ENCODE measurements at places on chromosomes 1 and 21.

DNA sequence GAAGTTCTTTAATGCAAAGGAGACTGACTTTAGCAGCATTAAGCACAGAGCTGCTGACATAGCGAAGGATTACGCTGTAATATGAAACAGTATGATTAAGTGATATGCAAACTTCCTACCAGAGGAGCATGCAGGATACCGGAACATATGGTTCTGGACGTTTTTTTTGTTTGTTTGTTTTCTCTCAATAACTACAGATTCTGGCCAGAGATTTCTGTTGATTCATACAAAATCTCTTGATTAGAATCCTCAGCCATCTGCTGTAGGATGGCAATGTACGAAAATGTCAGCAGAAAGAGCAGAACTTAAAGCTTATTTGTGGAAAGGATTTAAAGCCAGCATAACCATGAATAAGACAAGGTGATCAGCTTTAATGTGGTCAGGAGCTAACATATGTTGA, 970.7 kb downstream of the KCNT2 start:
- no peak for DNase-seq

DNA sequence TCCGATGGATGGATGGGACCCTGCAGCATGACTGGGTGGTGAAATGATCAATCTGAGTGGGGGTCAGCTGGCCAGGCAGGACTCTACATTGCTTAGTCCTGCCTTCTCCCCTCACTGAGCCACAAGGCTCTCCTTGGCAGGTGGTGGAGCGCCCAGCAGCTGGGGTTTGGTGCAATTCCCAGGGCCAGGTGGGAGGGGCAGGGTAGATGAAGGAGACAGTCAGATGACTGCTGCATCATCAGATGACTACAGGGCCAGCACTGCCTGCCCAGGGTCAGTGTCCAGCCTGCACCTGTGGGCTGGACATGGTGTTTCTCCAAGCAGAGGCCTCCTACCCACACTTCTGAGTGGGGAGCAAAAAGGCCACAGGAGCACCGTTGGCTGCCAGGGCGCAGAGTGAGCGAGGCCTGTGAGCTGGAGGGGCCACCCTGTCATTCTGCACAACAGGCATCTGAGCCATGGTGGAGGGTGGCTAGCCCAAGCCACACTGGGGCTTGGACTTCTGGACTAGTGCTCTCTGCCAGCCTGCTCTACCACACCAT, 103.9 kb upstream of the EDN2 start:
- no peak for DNase-seq

DNA sequence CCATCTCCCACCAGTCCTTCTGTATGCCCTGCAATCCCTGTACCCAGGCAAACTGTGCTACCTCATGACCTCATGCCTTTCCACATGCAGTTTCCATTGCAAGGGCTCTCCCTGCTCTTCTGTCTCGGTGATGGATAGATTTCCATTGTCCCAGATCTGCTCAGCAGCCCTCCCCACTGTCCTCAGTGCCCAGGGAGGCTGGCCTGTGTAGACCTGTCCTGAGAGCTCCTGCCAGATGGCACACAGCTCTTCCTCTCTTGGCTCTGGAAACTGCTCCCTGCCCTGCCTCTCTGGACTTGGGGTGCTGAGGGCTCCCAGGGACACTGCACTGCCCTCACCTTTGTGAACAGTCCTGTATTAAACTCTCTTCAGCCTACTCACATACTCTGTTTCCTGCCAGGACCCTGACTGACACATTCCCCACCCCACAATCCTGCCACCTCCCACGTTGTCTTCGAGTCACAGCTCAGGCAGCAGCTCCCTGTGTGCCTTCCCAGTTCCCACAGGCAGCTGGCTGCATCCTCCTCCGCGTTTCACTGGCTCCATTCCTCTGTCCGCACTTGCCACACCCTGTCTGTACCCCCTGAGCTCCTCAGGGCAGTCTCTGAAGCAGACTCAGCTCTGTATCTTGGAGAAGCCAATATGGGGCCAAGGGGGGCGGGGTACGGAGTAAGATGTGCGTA, 57.0 kb downstream of the SPATA46 start:
- DNase-seq = no peak

- no peak for DNase-seq
Measured at GRCh38 chr21:35303085-35303484, 254.0 kb upstream of the RUNX1 start.

GRCh38 chr1:227318016-227318852, at the start of gene CDC42BPA:
Gene CDC42BPA, minus strand, starts transcription at chr1:227318492. Its CDS starts 1,310 bp downstream, at chr1:227317182.
- DNase-seq = peak; percentile 95

- DNase-seq = no peak
Measured at GRCh38 chr1:225258811-225259210, 169.0 kb downstream of the LBR start.

DNA sequence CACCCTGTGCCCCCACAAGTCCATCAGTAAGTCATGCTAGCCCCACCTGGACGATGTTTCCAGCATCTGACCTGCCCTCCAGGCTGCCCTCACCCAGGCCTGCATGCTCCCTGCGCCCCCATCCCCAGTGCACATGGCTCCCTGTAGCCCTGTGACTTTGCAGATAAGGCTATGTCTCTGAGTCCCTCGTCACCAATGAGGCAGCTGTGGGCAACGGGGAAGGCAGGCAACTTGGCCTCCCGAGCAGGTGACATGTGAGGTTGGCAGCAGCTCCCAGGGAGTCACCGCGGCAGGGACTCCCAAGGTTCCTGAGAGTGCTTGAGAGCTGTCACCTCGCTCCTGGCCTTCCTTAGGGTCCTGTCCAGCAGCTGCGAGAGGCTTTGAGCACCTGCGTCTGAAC, 32.4 kb upstream of the AGPAT3 start:
- peak; percentile 70 for DNase-seq

GRCh38 chr1:8239039-8239305, 78.9 kb upstream of the SLC45A1 start:
- no peak for DNase-seq

- no peak for DNase-seq
Measured at GRCh38 chr1:227174164-227174563, 144.1 kb downstream of the CDC42BPA start.

- DNase-seq = no peak
Measured at GRCh38 chr1:163258181-163258580, 55.5 kb upstream of the RGS5 start.

DNA sequence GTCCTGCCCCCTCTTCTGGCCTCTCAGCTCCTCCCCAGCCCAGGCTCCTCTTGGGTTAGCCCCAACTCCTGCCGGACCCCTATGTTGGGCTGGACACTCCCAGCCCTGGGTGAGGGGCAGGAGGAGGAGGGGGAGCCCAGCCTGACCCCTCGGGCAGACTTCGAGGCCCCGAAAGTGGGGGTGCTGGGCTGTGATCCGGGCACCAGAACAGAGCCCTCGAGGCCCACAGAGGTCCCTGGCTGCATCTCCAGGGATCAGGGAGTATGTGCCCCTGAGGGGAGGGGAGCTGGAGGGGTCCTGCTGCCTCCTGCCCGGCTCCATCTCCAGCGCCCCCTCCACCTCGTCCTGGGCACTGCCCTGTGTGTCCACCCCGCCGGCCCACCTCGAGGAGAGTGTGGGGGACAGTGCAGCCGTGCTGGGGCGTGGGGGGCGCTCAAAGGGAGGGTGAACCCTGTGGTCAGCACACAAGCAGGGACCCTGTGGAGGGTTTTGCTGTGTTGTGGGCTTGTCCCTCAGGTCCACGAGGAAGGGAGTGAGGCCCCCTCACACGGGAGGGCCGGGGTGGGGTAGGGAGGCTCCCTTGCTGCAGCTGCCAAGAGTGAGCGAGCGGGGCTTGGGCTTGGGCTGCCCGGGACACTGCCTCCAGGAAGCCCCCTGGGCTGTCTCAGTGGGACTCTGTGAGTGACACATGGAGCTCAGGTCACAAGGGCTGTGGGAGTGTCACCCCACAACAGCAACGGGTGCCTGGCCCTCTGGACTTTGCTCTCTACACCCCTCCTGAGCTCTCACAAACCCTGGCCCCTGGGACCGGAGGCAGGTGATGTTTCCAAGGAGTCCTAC, 54.4 kb downstream of the COL18A1 start:
- peak; percentile 60 for DNase-seq

GRCh38 chr1:50333595-50333974, 89.7 kb downstream of the DMRTA2 start:
- no peak for DNase-seq

DNA sequence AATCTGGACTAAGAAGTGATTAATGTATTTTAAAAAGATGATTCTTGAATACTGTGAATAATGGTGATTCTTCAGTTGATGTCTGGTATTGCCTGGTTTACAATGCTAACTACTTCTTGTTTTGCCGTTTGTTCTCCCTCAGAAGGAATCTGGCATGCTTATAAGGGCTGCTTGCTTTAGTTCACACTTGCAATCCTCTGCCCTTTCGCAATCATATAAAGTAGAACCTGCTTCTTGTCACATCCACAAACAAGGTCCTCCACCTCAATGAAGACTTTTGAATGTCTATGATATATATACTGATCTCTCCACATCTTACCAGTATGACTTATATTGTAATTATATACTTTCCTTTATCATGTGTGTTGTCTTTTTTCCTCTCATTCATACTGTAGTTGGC, 92.6 kb downstream of the ADGRL4 start:
- DNase-seq = no peak

DNA sequence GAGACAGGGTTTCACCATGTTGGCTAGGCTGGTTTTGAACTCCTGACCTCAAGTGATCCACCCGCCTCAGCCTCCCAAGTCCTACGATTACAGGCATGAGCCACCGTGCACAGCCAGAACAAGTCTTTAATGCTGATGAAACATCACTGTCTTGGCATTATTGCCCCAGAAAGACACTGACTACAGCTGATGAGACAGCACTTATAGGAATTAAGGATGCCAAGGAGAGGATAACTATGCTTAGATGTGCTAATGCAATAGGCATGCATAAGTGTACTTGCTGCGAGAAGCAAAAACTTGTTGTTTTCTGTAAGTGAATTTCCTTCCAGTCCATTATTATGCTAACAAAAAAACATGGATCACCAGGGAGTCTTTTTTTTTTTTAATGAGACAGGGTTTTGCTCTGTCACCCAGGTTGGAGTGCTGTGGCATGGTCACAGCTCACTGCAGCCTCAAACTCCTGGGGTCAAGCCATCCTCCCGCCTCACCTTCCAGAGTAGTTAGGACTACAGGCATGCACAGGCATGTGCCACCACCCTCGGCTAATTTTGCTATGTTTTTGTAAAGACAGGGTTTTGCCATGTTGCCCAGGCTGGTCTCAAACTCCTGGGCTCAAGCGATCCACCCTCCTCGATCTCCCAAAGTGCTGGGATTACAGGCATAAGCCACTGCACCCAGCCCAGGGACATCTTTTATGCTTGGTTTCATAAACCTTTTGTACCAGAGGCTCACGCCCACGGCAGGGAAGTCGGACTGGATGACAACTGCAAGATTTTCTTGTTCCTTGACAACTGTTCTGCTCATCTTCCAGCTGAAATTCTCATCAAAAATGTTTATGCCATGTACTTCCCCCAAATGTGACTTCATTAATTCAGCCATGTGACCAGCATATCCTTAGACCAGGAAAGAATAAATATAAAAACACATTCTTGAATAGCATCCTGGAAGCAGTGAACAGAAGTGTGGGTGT, 23.1 kb downstream of the RHEX start:
- no peak for DNase-seq

DNA sequence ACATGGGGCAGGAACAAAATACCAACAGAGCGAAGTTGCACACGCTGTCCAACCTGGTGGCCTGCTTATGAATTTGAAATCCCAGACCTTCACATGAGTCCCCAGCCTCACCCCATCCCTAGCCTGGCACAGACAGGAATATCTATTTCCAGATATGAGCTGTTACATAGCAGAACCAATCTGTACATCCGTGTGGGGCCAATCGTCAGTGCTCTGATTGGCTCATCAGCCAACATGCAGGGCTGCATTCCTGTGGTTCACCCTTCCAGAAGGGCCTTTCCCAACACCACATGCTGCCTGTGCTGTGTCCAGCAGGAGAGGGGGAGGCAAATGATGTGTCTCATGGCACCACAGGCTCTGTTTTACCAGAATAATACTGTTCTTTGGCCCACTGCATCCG, 31.3 kb downstream of the CCN1 start:
- DNase-seq = peak; percentile 87

DNA sequence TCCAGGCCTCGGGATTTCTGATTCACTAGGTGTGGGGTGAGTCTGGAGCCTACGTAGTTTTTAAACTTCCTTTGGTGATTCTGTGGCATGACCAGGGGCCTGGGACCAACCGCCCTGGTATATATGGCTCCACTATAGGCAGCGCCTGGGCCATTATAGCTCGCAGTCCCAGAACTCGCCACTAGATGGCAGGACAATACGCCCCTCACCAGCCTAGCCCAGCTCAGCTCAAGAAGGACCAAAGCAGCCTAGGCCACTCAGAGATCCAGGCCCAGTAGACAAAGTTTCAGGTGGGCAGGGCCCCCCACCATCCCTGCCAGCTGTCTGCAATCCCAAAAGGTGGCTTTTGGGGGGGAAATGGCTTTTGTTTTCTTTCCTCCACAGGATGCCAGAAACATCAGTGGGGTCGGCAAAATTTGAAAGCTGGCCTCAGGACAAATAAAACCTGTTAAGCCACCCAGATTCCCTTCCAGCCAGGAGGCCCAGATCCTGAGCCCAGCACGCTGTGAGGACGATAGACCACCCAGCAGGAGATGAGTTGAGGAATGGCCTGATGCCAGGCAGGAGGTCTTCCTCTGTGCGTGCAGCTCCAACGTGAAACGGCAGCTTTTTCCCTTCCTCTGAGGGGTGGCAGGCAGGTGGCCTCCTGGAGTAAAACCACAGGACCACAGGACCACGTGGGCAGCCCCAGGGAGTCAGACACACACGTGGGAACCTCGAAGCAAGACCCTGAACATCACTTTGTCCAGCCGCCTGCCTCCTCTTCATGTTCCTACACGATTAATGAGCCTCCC, 24.8 kb upstream of the TMEM51 start:
- DNase-seq = no peak

- no peak for DNase-seq
Measured at GRCh38 chr1:9316080-9316444, 23.4 kb downstream of the SPSB1 start.

GRCh38 chr21:42548687-42549406, 35.2 kb downstream of the SLC37A1 start:
- no peak for DNase-seq

GRCh38 chr1:228048120-228048519, 34.4 kb upstream of the ARF1 start:
- peak; percentile 36 for DNase-seq

GRCh38 chr1:41357451-41358101, 3.7 kb upstream of the FOXO6 start:
- DNase-seq = peak; percentile 61

GRCh38 chr1:208145167-208145566, 99.0 kb downstream of the PLXNA2 start:
- no peak for DNase-seq

- DNase-seq = no peak
Measured at GRCh38 chr1:204574016-204574864, 58.0 kb downstream of the MDM4 start.

DNA sequence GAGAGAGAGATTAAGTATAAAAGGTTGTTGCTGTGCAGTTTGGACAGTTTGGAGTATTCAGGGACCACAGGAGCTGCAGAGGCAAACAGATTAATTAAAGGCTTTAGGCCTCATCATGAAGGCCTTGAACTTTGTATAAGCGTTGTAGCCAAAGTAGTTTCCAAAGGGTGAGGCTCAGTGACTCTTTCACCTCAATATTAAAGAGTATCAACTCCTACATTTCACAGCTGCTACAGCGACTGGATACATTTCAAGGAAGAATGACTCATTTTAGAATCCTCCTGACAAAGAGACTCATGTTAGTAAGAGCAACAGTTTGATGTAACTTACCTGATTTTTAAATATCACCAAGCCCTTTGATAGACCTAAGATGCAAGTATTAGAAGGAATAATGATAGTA, 355.5 kb downstream of the HLX start:
- no peak for DNase-seq
